ENCODE measurements at places on chromosomes 5 and 9.
A peak's percentile ranks its signal among the peaks of the same experiment; 100 is the strongest.

GRCh38 chr9:93655621-93656425, 79.4 kb downstream of the PHF2 start:
- DNase-seq, result no peak

GRCh38 chr9:100441911-100442361, 15.0 kb downstream of the MSANTD3 start:
- no peak for DNase-seq

- no peak for DNase-seq
These were observed 41.9 kb downstream of the TMEM215 start for GRCh38 chr9:32825203-32825602.

DNA sequence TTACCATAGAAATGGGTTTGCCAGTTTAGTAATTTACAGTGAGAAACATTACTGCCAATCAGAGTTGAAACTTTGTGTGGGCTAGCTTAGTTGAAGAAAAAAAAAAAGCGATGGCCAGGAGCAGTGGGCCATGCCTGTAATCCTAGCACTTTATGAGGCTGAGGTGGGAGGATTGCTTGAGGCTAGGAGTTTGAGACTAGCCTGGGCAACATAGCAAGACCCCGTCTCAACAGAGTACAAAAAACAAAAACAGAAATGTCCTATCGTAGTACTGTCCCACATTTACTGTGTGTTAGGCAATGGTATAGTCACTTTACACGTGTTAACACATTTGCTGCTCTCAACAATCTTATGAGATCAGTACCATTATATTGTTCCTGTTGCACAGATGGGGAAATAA, 2.3 kb downstream of the OSTF1 start:
- no peak for DNase-seq

- DNase-seq, result no peak
These were observed 603 bp downstream of the SAXO1 start for GRCh38 chr9:19032406-19032805.

DNA sequence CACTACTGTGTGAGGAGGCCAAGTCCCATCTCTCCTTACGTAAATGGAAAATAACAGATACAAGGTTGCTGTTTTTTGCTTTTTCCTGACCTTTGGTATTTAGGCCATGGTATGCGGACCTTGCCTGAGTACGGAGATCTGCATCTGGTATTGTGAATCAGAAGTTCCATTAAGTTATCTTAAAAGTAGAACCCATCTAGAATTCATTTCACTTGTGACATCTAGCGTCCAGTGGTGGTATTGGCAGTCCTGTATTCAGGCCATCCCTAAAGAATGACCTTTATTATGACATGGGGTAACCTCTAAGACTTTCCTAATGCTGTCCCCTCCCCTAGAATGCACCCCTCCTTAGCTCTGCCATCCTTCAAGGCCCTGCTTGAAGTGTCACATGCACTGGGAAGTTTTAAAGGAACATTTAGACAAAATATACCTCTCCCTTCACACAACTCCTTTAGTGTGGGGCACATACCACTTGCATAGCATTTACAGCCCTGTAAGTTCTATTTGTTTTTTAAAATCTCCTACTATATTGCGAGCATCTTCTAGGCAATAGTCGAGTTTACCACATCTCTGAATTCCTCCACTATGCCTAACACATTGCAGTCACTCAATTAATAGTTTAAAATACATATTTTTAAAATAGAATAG, 1.9 kb upstream of the SPDL1 start:
- no peak for DNase-seq

DNA sequence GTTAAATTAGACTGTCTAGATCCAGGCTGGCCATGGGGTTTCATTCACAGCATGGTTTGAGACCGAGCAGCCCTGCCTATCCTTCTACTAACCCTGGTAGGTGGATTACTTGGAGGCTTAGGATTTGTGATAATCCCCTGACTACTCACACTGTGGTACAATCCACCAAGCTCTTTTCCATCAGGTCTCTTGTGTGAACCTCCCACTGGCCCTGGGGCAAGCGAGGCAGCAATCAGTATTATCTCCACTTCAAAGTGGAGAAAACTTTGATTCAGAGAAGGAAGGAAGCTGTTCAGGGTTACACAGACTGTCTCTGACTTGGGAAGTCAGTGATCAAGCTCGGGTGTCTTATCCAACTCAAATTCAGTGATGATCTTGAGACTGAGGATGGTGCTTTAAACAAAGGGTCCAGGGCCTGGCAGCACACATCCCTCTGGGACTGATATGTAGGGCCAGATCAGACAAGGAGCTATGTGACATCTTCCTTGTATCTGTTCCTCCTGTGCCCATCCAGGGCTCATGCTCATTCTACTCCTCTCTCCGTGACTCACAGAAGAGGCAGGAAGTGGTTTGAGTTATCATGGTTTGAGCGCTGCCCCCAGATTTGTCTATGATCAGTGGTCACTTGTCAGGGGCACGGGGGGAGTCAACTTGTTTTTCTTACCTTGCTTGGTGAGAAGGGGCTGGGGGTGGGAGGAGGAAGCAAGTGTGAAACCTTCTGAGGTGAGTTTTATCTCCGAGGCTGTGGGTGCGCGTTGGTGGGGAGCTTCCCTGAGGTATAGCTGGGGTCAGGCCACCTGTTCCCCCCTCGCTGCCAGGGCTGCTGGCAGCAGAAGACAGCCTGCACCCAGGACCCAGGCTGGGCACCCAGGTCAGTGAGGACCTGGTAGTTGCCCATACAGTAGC, 48.6 kb downstream of the RGS3 start:
- no peak for DNase-seq

DNA sequence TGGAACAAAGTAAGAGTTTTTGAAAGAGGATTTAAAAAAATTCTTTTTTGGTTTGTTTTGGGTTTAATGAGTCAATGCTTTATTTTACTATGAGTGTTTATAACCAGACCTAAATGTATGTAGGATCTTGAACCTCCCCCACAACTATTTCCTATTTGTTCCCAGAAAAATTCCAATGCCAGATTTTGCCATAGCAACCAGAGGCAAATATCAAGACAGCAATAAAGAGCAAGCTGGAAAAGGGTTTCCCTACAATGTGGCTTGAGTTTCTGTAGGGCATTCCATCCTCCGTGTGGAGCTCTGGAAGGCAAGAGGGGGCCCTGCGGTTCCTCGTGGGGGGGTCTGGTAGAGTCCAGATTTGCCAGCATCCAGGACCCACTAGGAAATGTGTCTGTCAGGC, 27.8 kb upstream of the GDNF start:
- no peak for DNase-seq

DNA sequence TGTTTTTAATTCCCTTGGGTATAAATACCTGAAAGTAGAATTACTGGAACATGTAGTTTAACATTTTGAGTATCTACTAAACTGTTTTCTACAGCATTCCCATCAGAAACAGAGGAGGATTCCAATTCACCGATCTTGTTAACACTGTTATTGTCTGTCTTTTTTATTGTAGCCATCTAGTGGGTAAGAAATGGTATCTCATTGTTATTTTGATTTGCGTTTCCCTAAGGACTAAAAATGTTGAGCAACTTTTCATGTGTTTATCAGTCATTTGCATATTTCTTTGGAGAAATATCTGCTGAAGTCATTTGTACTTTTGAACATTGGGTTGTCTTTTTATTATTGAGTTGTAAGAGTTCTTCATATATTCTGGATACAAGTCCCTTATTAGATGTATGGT, 135.2 kb upstream of the NFIL3 start:
- no peak for DNase-seq

GRCh38 chr5:91280362-91281269, 102.5 kb downstream of the ARRDC3 start:
- DNase-seq, result peak; percentile 58

DNA sequence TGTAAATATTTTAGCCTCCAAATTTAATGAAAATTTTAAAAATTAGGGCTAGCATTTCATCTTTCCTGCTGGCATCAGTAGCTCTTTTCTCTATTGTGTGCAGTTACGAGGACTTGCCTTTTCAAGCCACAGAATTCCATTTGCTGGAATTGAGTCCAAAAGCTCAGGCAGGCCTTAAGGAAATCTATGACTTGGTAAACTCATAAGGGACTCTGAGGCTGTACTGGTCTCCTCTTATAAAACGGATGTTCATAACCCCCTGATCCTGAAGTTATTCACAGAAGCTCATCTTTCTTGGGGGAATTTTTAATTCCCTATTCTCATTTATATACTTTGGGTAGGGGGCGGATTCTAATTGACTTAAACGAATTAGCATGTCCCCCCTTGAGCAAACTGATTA, 23.4 kb downstream of the ANKRA2 start:
- DNase-seq, result no peak

GRCh38 chr9:116336133-116336862, 182.7 kb downstream of the PAPPA start:
- DNase-seq, result no peak

DNA sequence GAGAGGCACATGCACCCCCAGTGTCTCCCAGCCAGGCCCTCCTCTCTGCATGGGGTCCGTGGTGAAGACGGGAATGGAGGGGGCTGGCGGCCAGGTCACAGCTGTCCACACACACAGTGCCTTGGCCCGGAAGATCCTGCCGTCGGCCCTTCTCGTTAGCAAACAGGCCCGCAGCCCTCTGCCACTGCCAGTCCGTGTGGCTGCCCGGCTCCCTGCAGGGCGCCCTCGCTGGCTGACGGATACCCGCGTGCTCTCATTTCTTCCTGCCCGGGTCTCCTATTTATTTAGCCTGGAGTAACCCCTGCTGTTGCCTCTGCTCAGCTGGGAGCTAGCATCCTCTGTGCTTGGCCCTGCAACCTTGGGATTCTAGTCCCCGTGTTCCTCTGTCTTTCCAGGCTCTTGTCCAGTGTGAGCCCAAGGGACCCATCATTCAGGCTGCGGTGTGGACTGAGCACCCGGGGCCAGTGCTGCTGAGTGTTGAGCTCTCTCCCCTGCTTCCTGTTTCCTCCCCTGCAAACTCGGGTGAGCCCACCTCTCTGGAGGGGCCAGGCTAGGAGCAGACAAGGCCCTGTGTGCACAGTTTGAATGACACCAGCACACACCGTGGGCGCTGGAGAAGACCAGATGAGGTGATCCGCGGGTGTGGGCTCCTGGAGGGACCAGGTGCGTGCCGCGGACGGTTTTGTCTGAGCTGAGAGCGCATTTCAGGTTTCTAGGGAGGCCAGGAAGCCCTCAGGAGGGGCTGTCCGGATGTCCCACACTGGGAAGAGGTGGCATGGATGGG, 14.6 kb upstream of the RNU6ATAC start:
- no peak for DNase-seq

DNA sequence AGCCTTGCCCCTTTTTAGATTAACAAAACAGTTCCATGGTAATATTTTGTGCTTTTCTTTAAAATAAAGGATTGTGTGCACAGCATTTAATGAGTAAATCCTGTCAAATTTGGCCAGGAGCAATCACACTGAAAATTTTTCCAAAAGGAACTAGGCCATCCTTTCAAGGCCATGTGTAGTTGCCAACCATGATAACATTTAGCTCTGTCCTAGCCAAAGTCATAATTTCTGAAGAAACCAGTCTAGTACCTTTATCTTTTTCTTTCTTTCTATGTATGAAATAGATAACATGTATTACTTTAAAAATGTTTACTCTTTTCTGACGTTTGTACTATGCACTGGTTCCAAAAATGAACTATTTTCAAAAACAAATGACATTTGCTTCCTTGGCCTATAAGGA, 143.7 kb downstream of the PBX3 start:
- no peak for DNase-seq

- no peak for DNase-seq
These were observed 34.1 kb upstream of the ARRDC3 start for GRCh38 chr5:91417219-91417618.

DNA sequence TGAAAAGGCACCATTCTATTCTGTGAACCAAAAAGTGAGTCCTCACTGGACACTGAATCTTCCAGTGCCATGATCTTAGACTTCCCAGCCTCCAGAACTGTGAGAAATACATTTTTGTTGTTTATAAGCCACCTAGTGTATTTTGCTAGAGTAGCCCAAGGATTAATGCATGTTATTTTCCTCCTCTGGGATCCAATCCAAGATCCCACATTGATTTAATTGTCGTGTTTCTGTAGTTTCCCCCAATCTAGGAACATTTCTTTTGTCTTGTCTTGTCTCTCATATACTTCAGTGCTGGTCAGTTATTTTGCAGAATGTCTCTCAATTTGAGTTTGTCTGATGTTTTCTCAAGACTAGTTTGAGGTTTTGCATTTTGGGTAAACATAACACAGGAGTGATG, 36.4 kb downstream of the GDNF start:
- no peak for DNase-seq

- DNase-seq, result no peak
These were observed 920 bp downstream of the LPCAT1 start for GRCh38 chr5:1522601-1523479.

DNA sequence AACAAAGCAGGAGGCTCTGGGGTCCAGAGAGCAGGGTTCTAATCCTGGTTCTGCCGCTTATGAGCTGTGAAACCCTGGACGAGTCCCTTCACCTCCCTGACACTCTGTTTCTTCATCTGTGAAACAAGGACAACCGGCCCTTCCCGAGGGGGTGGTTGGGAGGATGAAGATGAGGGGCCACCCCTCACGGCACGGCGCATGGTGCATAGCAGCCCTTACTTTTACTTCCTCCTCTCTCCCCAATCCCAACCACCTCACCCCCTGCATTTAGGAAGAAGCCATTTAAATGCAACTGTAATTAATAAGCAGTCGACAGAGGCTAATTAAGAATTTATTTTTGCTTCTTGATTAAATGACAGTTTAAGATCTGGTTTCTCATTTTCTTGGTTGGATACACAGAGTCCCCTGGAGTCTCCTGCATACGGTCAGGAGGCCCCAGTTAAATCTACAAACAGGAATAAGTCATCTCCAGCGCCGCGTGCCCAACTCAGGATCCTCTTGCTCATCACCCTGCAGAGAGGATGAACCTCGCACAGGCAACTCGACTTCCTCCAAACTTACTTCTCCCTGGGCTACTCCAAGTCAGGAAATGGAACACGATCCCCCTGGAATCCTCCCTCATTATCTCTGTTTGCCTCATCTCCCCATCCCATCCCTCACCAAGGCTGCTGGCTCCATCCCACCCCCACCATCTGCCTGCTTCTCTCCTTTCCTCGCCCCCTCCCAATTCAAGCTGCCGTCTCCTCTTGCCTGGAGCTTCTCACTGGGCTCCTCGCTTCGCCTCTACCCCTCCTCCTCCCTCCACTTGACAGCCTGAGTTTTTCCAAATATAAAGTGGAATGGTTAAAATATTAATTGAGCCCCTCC, 95.9 kb downstream of the HRH2 start:
- DNase-seq, result no peak

GRCh38 chr5:171357843-171358242, 29.8 kb upstream of the NPM1 start:
- no peak for DNase-seq
